Activated naive CD4-positive, alpha-beta T cell treated with anti-CD3 and anti-CD28 coated beads for 36 hours (primary cell): ENCODE measurements at places on chromosomes 6 and 20.

- peaks cover 7% of the 10 kb centered on the region for H3K36me3 ChIP-seq
- no peaks in the 10 kb centered on the region for H3K27me3 ChIP-seq
- no peak overlapping the region for H3K4me3 ChIP-seq
- peaks cover 54% of the 10 kb centered on the region for H3K4me1 ChIP-seq
Observed at GRCh38 chr6:142570221-142570671, 268.4 kb downstream of the ADGRG6 start.

DNA sequence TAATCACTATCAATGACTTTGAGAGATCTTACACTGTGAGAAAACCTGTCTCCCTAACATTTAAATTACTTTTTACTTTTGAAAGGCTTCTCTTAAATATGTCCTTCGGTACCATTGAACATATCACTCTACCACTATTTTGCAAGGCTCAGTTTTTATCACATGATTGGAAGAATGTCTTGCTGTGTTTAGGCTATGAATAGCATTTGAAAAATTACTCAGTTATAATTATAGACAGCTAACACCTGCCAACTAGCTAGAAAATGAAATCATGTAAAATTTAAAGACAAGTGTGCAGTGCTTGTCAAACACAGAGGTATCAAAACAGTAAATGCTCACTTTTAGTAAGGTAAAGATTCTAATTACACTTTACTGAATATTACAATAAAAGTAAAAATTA, 11.0 kb downstream of the SESN1 start:
- peaks cover 3% of the 10 kb centered on the region for H3K4me1 ChIP-seq
- no peak for DNase-seq
- H3K27me3 ChIP-seq: no peaks in the 10 kb centered on the region
- no peak overlapping the region for H3K4me3 ChIP-seq
- H3K36me3 ChIP-seq: peaks cover 1% of the 10 kb centered on the region

DNA sequence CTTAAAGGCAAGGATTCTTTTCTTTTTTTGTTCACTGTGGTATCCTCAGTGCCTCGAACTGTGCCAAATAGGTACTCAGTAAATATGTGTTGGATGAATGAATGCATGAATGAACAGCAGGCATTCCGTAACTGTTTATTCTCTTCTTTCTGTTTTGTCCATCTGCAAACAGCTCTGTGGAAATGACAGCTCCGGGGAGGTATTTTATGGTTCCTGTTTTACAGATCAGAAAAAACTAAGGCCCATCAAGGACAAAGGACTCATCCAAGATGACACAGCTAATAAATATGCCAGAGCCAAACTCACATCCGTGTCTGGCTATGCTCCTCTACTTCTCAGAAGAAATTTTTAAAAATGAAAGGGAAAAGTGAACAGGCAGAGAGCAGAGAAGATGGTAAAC, 21.0 kb downstream of the JPH2 start:
- H3K4me3 ChIP-seq: no peak overlapping the region
- DNase-seq: no peak
- no peaks in the 10 kb centered on the region for H3K36me3 ChIP-seq
- no peaks in the 10 kb centered on the region for H3K4me1 ChIP-seq
- no peak overlapping the region for H3K27ac ChIP-seq

DNA sequence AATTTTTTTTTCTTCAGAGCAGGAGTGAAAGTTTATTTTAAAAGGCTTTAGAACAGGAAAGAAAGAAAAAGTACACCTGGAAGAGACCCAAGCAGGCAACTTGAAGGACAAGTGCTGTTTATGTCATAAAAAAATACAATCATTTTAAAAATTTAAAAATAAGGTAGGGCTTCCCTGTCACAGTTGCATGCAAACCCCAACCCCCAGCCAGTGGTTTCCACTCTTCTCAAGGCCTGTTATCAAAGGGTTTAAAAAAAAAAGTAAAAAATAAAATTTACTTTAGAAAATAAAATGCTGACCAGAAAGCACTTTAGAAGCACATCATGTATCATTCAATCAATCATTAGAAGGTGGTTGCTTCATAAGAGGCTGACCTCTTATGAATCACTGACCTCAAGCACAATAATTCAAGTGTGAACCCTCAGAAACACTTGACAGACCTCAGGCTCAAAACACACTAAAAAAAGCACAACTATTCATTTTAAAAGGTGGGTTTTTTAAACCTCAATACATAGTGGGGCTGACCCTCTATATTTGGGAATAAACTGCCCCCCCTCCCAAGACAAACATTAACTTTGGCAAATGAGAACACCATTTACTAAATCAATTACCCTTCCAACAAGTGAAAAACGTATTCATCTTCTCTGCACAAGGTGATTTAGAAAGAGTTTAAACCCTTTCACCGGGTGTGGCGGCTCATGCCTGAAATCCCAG, 15.6 kb downstream of the ILRUN start:
- H3K4me3 ChIP-seq: no peak overlapping the region
- H3K4me1 ChIP-seq: peaks cover 34% of the 10 kb centered on the region
- no peaks in the 10 kb centered on the region for H3K27me3 ChIP-seq
- no peak overlapping the region for H3K27ac ChIP-seq

DNA sequence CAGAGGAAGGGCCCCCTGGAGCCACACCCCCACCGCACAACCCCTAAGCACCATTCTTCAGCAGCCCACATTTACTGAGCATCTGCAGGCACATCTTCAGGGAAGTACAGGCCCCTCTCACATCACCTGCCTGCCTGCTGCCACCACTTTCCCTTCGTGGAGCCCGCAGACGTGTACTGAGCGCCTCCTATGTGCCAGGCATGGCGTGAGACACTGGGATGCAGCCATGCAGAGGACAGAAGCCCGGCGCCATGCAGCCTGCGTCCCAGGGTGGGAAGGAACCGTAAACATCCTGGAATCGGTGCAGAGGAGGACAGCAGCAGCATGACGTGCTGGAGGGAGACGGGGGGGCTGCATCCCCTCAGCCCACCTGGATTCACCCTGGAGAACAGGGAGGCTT, 78.1 kb downstream of the GRM4 start:
- no peak overlapping the region for H3K4me3 ChIP-seq
- no peak overlapping the region for H3K27ac ChIP-seq
- DNase-seq: peak; percentile 15
- H3K36me3 ChIP-seq: no peaks in the 10 kb centered on the region

DNA sequence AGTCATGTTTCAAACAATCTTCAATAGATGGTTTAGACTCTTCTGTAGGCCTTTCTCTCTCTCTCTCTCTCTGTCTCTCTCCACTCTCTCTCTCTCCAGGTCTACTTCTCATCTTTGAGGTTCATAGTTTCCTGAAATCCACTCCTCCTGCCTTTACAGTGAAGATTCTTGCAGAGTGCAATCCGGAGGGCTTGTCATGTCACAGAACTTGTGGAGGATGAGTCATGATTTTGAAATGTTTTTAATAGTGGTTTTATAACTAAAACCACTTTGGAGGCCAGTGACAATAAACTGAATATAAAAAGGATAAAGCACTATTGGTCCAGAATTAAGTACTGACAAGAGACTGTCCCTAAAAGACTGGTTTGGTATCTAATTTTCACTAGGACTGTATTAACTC, 156.3 kb downstream of the KIF6 start:
- DNase-seq: no peak
- H3K27ac ChIP-seq: no peak overlapping the region
- no peaks in the 10 kb centered on the region for H3K36me3 ChIP-seq
- H3K27me3 ChIP-seq: peaks cover 15% of the 10 kb centered on the region
- no peaks in the 10 kb centered on the region for H3K4me1 ChIP-seq

- H3K27ac ChIP-seq: peak overlapping the region; percentile 98
- peak; percentile 76 for DNase-seq
- H3K4me1 ChIP-seq: peaks cover 88% of the 10 kb centered on the region
Observed at GRCh38 chr6:90249034-90249433, 47.6 kb downstream of the BACH2 start.

- H3K4me3 ChIP-seq: no peak overlapping the region
- H3K4me1 ChIP-seq: no peaks in the 10 kb centered on the region
- H3K27ac ChIP-seq: no peak overlapping the region
- DNase-seq: no peak
- H3K27me3 ChIP-seq: peaks cover 13% of the 10 kb centered on the region
Observed at GRCh38 chr6:7705483-7705882, 20.4 kb upstream of the BMP6 start.
